ENCODE measurements at places on chromosomes 2 and 18.

GRCh38 chr2:6164986-6165747 lies 473.0 kb downstream of the SOX11 start:
- DNase-seq, result no peak

DNA sequence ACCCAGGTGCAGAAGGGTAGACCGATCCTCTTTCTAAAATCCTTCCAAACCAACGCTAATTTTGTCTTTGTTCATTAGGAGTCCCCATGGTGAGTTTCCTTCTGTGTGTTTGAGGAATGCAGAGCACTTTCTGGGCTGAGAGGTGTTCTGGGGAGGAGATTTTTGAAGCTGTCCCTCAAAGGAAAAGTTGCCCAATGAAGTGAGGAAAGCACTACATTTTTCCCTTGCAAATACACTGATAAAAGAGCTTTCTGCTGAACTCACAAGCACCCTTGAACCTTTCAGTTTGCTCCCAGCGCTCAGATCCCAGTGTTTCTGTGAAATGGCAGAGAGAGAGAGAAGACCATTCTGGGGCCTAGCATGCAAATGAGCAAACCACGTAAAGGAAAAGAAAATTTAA lies 299.6 kb upstream of the FANCL start:
- DNase-seq, result no peak

DNA sequence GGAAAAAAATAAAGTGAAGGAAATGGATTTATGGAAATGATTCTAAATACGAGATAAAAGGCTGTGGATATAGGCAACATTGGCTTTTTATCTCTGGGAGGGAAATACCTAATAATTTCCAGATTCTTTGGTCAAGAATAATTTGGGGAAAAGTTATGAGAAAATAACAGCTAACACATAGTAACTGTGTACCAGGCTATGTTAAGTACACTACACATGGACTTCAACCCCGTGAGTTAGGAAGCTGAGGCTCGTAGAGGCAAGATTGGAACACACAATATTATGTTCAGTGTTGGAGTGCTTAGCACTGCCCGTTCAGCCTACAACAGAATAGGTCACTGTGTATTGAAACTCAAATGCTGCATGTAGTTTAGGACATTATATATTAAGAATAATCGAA lies 34.3 kb upstream of the GPD2 start:
- DNase-seq, result no peak

GRCh38 chr2:160679686-160680085 lies 186.1 kb upstream of the RBMS1 start:
- DNase-seq, result no peak

- DNase-seq, result no peak
These were observed 132.4 kb upstream of the GPC1 start for GRCh38 chr2:240302933-240303595.

DNA sequence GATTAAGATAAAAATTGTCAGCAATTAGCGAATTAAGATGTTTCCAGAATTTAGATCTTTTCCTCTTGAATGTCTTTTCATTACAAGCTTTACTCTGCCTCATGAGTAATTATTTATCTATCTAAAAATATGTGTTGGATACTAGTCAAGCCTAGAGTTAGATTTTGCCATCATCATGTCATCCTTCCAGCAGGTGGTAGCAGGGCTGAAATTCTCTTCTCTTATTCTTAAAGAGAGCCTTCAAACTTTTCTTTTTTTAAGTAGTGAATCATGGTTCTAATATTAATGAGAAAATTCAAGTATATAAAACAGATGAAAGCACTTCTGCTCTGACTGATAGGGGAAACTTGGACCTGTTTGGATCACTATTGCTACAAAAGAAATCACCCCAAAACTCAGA lies 240.7 kb upstream of the EPAS1 start:
- no peak for DNase-seq

GRCh38 chr2:197308585-197308984 lies 2.0 kb downstream of the ANKRD44 start:
- DNase-seq, result no peak

DNA sequence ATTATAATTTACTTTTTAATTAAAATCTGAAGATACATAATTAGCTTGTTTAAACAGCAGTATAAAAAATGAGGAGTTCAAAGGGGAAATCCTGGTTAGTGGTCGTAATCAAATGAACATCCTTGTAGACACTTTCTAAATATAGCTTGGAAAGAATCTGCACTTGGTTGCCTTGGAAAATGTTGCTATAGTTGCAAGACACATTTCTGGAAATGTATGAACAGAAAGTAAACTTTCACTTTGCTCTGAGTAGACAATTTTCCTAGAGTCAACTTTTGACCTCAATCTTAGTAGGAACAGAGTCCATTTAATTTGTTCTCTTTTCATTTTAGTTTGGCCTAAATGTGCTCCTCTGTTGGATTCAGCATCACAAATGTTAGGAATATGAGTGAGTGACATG lies 38.3 kb downstream of the GCA start:
- no peak for DNase-seq

- no peak for DNase-seq
These were observed 33.9 kb upstream of the CSRNP3 start for GRCh38 chr2:165435611-165436010.

- DNase-seq, result no peak
These were observed 57.2 kb downstream of the SOX11 start for GRCh38 chr2:5749347-5749746.

DNA sequence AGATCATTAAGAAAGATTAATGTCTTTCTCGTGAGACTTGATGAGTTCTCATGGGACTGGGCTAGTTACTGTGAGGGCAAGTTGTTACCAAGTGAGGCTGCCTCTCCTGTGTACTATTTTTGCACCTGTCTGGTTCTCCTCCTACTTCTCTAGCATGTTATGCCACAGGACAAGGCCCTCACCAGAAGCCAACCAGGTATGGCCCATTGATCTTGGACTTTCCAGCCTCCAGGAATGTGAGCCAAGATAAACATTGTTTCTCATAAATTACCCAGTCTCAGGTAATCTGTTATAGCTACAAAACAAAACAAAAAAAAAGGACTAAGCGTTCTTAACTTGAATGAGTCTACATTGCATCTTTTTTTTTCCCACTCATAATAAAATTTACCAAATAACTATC lies 184.1 kb downstream of the CDH7 start:
- DNase-seq, result no peak

GRCh38 chr2:64700133-64700809 lies 46.6 kb upstream of the SERTAD2 start:
- DNase-seq, result no peak

GRCh38 chr18:76564117-76564516 lies 69.1 kb upstream of the ZNF516 start:
- no peak for DNase-seq

- no peak for DNase-seq
These were observed 90.8 kb upstream of the HS6ST1 start for GRCh38 chr2:128409326-128410034.

- DNase-seq, result peak; percentile 59
These were observed 823 bp downstream of the PARD3B start for GRCh38 chr2:204545861-204546735.
